ENCODE measurements at places on chromosomes 2 and 18.

GRCh38 chr2:3305952-3306351, 71.7 kb downstream of the EIPR1 start:
- no peak for DNase-seq

DNA sequence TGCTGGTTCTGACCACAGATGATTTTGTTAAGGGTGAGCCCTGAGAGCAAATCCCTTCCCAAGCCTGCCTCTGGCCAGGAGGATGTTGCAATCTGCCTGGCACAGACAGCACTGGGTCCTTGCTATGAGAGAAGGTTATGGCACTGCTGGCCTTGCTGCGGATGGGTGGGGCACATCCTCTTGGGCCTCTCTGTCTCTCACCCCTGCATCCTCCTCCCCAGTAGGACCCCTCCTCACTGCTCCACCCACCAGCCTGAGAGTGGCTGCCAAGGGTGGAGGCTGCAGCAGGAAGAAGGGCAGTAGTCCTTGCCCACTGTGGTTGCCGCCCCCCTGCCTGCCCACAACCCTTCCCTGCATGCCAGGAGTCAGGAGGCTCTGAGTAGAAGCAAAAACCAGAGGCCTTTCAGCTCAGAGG, 180.9 kb downstream of the ZBTB7C start:
- DNase-seq: no peak

DNA sequence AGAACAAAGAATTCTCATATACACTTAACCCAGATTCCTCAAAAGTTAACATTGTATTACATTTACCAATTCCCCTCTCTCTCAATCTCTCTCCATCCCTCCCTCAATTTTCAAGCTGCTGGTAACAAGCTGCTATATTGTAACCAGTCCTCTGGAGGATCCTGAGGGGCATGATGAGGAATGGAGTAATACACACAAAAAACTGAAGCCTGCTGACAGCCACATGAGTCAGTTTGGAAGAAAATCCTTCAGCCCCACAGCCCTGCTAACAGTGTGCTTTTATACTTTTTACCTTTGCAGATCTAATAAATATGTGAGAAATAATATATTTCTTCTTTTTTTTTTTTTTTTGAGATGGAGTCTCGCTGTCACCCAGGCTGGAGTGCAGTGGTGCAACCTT, 165.7 kb upstream of the RAB12 start:
- DNase-seq: no peak

DNA sequence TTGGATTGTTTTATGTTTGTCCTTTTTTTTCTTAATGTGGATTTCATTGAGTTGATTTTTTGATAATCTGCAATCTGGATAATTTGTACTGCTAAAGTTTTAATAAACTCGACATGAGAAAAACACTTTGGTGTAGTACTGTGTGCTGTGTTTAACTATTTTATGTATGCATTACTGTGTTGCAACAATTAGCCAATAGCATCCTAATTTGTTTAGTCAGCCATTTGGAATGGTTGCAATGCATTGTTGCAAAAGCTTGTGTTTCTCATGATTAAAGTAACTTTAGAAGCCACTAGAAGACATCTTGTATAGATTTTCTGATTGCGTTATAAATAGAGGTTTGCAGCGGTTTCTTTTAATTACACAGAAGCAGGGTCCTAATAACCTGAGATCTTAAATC, 53.5 kb downstream of the PPIG start:
- DNase-seq: no peak

- no peak for DNase-seq
These were observed 104.4 kb upstream of the TWIST2 start for GRCh38 chr2:238743243-238744065.

Data from stimulated activated CD4-positive, alpha-beta T cell treated with anti-CD3 and anti-CD28 coated beads, Interleukin-1b, Interleukin-23, amount 100 ng/mL, for 48 hours (primary cell).